ENCODE measurements at places on chromosomes 3 and 15.

GRCh38 chr15:54298396-54298795, 320.2 kb downstream of the UNC13C start:
- DNase-seq = no peak

- no peak for DNase-seq
These were observed 359.2 kb upstream of the THRB start for GRCh38 chr3:24853685-24854490.

DNA sequence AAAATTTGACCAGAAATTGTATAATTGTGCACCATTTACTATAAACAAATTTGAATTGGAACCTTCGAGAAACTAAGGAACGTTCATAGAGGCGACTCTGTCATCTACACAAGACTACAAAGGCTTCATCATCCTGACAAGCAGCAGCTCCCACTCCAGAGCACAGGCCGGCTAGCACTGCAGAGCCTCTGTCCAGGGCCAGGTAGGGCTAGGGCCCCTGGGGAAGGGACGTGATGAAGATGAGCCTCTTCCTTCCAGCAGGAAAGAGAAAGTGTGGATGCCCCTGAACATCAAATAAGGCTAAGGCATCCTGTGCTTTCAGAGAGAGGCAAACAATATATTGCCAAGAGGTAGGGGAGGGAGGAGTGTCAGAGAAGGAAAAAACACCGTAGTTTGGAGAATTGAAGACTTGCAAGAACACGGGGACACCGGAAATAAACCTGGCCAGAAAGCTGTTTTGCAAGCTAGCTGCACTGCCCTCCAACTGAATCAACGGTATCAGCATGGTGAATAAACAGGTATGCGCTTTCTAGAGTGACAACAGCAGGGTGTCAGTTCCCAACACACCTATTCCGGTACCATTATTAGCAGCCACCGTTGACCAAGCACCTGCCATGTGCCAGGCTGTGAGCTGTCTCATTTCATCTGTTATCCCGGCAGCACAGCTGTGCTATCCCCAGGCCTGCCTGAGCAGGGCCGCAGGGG, 12.4 kb downstream of the XXYLT1 start:
- no peak for DNase-seq

DNA sequence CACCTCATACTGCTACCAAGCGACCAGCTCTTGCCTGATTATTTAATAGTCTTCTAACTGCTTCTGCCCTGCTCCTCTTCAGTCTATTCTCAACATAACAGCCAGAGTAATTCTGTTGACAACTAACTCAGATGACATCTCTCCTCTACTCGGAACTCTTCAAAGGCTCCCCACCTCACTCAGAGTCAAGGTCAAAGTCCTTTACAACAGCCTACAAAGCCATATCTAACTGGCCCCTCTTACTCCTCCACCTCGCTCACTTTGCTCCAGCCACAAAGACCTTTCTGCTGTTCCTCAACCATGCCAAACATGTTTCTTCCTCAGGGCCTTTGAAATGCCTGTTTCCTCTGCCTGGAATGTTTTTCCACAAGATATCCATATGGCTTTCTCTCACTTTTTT, 43.6 kb downstream of the PIK3R4 start:
- no peak for DNase-seq

GRCh38 chr3:176623468-176624150, 573.7 kb downstream of the TBL1XR1 start:
- DNase-seq = no peak

DNA sequence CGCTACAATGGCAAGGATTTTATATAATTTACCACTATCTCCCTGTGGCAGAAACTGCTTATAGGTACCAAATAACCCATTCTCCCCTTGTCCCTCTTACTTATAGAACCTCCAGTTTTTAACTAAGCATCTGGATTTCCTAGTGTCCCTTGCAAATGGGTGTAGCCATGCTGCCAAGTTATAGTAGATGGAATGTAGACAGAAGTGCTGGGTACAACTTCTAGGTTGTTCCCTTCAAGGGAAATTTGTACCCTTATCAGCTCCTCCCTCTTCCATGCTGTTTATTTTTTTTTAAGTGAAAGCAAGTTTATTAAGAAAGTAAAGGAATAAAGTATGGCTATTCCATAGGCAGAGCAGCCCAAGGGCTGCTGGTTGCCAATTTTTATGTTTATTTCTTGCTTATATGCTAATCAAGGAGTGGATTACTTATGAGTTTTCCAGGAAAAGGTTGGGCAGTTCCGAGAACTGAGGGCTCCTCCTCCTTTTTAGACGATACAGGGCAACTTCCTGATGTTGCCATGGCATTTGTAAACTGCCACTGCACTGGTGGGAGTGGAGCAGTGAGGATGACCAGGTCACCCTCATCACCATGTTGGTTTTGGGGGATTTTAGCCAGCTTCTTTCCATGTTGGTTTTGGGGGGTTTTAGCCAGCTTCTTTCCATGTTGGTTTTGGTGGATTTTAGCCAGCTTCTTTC, 40.1 kb upstream of the TM4SF19 start:
- no peak for DNase-seq

- DNase-seq = no peak
These were observed 11.3 kb downstream of the CSRNP1 start for GRCh38 chr3:39142067-39142466.

- DNase-seq = no peak
These were observed 287.2 kb downstream of the SHQ1 start for GRCh38 chr3:72560846-72561675.

GRCh38 chr3:186400662-186401061, 38.6 kb upstream of the DGKG start:
- DNase-seq = no peak

DNA sequence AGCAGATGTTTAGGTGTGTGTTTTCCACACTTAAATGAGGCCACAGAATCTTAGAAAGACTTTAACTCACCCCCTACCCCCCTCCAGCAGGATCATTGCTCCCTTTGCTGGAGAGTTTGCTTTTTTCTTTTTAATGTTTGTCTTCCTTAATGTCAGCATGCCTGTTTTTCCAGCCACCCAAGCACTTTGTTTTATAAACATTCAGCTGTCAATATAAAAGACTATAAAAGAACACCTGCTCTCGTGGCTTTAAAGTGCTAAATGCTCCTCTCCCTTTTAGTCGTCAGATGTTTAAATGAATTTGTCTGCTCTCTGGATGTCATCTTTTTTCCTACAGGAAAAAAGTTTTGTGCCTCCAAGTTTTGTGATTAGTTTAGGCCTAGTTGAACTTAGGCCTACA, 61.7 kb downstream of the SIDT1 start:
- no peak for DNase-seq

- DNase-seq = no peak
These were observed 20.0 kb upstream of the SENP7 start for GRCh38 chr3:101532783-101533602.

GRCh38 chr3:190696777-190697501, 165.6 kb downstream of the GMNC start:
- no peak for DNase-seq

DNA sequence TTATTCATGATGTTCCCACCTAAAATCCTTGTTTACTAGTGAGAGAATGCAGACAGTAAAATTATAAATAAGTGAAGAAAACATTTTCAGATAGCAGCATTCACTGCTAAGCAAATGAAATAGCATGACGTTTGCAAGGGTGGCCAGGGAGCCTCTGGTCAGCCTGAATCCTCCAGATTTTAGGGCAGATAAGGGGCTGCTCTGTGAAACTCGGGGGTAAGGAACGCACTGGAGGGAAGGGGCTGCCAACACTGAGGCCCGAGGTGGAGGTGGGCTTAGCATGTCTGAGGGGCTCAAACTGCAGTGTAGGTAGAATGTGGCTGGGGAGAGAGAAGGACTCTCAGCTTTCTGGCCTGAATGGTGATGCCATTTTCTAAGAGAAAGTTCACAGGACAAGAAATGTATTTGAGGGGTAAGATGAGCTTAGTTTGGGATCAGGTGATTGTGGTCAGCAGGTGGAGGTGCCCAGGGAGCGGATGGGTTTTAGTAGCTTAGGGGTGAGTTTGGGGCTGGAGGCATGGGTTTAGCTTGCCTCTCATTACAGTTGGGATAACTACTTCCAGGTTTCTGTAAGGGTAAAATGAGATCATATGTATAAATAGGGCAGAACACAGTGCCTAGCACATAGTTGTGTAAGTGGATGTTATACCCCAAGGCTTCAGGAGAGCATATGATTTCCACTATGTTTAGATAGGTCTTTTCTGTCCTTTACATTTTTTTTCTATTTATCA, 20.5 kb downstream of the GPR171 start:
- no peak for DNase-seq

DNA sequence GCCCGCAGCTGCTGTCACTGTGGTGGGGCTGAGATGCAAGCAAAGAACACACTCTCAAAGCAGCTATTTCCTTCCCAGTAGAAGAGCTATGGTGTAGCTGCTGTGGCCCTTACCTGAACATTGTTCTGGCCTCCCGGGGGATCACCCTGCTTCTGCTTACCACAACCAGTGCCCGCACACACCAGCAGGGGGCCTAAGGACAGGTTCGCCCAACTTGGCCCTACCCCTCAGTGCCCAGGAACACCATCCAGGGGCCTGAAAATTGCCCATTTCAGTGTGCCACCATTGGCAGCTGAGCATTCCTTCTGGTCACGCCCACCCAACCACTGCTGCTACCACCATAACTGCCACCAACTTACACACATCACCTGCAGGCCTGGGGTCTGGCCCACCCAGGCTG, 113.0 kb downstream of the TP63 start:
- no peak for DNase-seq

DNA sequence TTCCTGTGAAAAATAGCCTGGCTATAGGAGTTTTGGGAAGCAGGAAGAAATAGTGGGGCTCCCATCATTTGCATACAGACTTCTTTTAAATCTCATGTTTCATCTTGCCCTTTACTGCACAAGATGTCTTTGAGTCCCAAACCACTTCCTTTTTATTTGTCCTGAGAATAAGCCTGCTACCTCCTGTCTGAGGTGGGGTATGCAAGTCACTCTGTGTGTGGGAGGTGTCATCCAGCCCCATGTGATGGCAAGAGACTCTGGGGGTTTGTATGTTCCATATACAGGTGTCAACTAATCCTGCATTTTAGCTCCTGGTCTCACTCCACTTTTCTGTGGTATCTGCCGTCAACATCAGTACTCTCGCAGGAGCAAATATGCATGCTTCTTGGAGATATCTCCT, 102.0 kb downstream of the OTOL1 start:
- DNase-seq = no peak

DNA sequence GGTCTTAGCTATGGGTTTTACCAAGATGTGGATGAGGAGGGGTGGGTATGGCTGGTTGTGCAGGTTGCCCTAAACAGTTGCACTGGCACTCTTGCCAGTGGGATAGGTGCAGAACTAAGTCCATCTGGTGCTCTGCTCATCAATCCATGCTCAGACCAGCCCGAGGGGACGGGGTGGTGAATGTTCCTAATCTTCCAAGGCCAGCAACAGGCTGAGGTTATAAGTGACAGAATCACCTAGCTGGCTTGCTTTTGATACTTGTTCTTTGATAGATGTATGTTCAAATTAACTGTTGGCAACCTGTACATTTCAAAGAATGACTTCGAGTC, 53.5 kb upstream of the CCR2 start:
- DNase-seq = no peak

DNA sequence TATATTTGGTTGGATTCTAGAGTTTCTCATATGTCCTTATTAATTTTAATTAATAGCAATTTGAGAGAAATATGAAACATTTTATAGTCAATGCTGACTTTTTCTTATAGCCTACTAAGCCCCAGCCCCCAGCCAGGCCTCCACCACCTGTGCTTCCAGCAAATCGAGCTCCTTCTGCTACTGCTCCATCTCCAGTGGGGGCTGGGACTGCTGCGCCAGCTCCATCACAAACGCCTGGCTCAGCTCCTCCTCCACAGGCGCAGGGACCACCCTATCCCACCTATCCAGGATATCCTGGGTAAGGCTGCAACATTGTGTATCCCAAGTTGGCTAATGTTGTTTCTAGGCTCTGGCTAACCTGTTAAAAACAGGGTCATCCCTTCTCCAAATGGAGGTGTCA, 66.7 kb downstream of the PDCD6IP start:
- DNase-seq = no peak
